ENCODE measurements at places on chromosomes 5 and 9. TPM values are rescaled to one million over a fixed set of nuclear protein-coding genes. Genes with fewer than 3 reads are reported as not detected.

FKBP15 gene
- 18.4 TPM for polyA plus RNA-seq

FYB1 gene
- polyA plus RNA-seq: 26.3 TPM

FRRS1L gene
- 0.03 TPM for polyA plus RNA-seq

TAF11L9 gene
- not detected for polyA plus RNA-seq

FAM221B gene
- not detected for polyA plus RNA-seq

DNA sequence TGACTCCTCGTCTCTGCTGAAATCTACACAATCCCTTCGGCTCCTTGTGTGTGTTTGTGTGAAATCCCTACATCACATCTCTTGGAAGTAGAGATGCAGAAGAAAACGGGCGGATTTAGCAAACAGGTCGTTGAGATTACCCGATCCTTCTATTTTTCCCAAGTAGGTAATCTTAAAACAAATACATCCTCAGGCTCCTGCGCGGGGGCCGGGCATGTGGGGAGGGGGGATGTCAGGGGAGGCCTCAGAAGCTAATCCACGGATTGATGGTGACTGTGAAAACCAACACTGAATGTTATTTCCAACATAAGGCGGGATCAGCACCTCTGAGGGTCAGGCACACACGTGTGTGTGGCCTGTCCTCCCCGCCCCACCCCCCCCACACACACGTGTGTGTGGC is 137.8 kb downstream of the ROR2 start:
- no peak for DNase-seq

DNA sequence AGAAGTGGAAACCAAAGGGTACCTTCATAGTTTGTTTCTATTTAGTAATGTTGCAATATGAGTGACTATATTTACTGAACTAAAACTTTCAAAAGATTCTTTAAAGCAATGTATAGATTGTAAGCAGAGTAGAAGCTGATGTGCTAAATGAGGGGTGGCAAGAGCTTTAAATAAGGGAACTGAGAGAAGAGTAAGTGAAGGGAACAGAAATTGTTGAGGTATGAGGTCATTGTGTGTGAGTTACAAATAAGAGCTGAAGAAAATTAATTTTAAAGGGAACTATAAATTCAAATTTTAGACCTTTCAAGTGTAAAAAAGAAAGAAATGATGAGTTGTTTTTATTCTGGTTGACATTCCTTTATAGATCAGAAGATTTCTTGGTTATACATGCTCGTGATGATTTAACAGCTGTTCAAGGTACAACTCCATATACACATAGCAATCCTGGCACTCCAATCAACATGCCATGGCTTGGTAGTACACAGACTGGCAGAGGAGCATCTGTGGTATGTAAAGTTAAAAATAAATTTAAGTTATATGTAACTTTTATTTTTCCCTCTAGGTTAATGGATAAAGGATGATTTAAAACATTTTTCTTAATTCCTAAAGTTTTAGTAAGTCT is 135.1 kb upstream of the TNFAIP8 start:
- DNase-seq: no peak

- DNase-seq: no peak
These were observed 31.5 kb downstream of the TMEM245 start for GRCh38 chr9:109088221-109088620.

- DNase-seq: no peak
These were observed 113.6 kb upstream of the CD180 start for GRCh38 chr5:67310169-67310568.

GRCh38 chr9:97840521-97840920 is 12.5 kb upstream of the FOXE1 start:
- no peak for DNase-seq

- no peak for DNase-seq
These were observed 187.6 kb downstream of the GABBR2 start for GRCh38 chr9:98521141-98521540.

DNA sequence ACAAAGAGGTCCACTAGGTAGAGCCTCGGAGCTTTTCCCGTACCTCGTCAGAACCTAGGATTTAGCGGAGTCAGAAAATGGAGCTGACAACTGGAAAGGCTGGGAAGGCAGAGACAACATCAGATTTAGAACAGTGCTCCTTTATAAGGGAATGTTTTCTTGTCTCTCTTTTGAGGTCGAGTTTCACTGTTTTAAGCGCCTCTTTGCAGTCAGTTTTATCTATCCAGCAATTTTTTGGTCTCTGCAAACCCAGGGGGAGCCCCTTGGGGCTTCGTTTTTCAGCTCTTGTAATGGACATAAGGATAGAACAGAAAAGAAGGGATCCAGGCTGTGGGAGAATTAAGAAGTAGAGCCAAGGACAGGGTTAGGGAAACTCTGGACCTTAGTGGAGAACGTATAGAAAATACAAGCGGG is 80.5 kb downstream of the FNBP1 start:
- DNase-seq: no peak

- no peak for DNase-seq
These were observed 16.2 kb downstream of the SLC25A48 start for GRCh38 chr5:135850671-135851070.

DNA sequence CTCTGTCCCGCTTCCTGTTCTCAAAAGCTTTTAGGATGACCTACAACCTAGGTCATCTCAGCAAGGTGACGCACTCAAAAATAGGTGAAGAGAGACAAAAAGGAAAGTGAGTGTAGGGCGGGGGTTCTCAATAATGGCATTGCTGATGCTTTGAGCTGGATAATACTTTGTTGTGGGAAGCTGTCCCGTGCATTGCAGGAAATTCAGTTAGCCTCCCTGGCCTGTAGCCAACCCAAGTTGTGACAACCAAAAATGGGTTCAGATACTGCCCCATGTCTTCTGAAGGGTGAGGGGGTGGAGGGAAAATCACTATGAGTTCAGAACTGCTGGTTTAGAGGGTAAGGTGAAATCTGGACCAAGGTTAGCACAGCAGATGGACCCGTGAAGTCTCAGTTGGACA is 151.4 kb downstream of the MAST4 start:
- DNase-seq: no peak

GRCh38 chr5:117299224-117299935 is 724.8 kb upstream of the SEMA6A start:
- no peak for DNase-seq

- no peak for DNase-seq
These were observed 41.5 kb downstream of the SAR1B start for GRCh38 chr5:134590992-134591659.
